ENCODE measurements at places on chromosomes 1 and 21. TPM values are rescaled to one million over a fixed set of nuclear protein-coding genes. Genes with fewer than 3 reads are reported as not detected.

DNA sequence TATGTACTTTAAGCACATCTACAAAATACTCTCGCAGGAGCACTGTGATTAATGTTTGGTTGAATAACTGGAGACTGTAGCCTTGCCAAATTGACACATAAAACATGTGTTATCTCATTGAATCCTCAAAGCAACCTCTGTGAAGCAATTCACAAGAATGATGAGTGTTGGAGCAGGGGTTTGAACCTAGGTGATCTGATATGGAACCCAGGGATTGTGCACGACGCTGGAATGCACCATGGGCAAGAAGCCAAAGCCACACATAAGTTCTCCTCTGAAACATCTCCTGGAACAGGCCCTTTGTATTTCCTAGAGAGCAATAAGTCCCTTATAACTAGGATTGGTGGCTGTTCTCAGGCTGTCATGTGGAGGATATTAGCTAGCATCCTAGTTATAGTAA, 124.6 kb upstream of the IVNS1ABP start:
- no peak overlapping the region for H3K4me3 ChIP-seq
- H3K27me3 ChIP-seq = no peaks in the 10 kb centered on the region
- no peak for DNase-seq
- H3K27ac ChIP-seq = peak overlapping the region; percentile 23
- H3K4me1 ChIP-seq = peaks cover 10% of the 10 kb centered on the region

DNA sequence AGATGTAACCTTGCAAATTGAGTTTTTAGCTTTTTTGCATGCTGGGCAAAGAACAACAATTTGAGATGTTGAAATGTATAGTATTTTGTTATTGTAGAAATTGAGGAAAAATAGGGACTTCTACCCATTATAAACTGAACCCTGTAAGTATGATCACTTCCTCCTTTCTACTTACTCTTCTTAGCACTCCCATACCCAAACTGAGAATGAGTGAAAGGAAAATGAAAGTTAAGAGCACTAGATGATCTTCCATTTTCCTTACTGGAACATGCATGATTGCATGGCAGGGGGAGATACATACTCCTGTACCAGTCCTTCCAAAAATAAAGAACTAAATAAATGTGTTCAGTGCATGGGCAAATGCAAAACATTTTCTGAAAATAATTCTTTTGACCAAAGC, 107.4 kb upstream of the KIAA1614 start:
- DNase-seq = no peak
- H3K36me3 ChIP-seq = peaks cover 28% of the 10 kb centered on the region
- no peak overlapping the region for H3K27ac ChIP-seq

GRCh38 chr1:4460651-4461050, 193.8 kb upstream of the AJAP1 start:
- no peak overlapping the region for H3K4me3 ChIP-seq
- H3K4me1 ChIP-seq = no peaks in the 10 kb centered on the region
- no peak for DNase-seq
- H3K36me3 ChIP-seq = no peaks in the 10 kb centered on the region
- H3K27me3 ChIP-seq = no peaks in the 10 kb centered on the region
- no peak overlapping the region for H3K27ac ChIP-seq

DNA sequence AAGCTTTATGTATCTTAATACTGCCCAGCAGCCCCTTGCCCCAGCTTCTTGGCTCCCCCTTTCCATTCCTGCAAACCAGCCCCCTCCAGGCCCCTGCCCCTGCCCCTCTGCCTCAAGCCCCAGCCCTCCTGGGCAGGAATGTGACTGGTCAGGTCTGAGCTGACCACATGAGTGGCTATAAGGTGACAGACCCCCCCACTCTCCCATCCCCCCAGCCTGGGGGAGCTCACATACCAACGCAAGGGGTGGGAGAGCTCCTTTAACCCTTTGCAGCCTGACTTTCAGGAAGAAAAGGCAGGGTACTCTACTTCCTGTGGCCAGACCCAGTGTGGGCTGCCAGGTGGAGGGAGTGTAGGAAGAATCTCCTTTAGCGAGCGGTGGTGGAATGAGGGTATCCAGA, 33.2 kb downstream of the AHDC1 start:
- H3K27ac ChIP-seq = peak overlapping the region; percentile 80
- peaks cover 82% of the 10 kb centered on the region for H3K4me1 ChIP-seq
- no peak for DNase-seq

Gene DIO1
- 4.1 TPM for total RNA-seq

Gene CDA
- 1.5 TPM for total RNA-seq

Gene OR2T11
- not detected for total RNA-seq

Gene CRNN
- not detected for total RNA-seq
